Epithelial cell of proximal tubule (primary cell): ENCODE measurements at places on chromosomes 11 and 22.
A peak's percentile ranks its signal among the peaks of the same experiment; 100 is the strongest.

DNA sequence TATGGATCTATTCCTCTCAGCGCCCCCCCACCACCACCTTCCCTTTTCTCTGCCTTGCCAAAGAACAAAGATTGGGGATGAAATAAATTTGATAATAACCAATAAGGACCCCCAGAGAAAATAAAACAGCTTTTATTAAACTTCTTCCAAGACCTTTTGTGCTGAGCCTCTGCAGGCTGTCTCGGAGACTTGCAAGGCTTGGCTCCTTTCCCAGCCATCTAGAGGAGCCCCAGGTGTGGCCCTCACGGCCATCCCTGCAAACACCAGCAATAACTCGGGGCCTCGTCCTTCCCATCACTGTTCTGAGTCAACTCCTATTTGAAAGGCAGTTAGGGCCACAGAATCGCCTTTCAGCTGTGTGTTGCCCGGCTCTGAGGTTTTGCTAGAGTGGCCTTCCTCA is 51.2 kb upstream of the LMO1 start:
- DNase-seq, result no peak

- no peak for DNase-seq
Measured at GRCh38 chr11:22317656-22318055, 20.5 kb upstream of the SLC17A6 start.

DNA sequence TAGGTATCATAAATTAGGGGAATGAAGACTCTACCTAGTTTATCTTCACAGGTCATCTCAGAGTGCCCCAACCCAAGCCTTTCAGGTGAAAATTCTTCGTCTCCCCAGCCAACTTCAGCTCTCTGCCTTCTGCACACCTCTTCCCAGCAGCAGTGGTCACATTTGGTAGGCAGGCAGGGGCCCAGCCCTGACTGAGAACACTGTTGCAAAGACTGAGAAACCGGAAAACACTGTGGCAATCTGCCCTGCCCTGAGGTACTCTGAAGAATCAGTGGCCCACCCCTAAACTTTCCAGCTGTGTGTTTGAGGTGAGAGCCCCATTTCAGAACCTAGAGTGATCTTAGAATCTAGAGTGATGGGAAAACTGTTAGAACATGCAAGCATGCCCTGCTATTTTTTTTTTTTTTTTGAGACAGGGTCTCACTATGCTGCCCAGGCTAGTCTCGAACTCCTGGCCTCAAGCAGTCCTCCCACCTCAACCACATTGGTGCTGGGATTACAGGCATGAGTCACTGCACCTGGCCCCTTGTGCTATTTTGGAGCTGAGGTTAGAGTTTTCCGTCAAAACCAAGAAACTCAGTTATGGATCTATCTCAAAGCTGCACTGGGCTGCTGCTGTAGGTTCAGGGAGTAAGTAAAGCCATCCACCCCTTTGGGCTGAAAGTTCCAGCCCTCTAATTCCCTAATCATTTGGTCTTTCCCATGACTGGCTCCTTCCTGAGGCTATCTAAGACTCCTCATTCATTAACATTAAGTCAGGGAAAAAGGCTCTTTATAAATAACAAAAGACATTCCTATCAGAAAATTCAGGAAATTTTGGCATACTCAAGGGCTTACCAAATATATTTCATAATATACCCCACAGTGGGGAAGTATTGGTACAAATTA is 1.7 kb upstream of the LDHA start:
- DNase-seq, result no peak

- no peak for DNase-seq
Measured at GRCh38 chr11:113161711-113162591, 152.4 kb upstream of the TTC12 start.

DNA sequence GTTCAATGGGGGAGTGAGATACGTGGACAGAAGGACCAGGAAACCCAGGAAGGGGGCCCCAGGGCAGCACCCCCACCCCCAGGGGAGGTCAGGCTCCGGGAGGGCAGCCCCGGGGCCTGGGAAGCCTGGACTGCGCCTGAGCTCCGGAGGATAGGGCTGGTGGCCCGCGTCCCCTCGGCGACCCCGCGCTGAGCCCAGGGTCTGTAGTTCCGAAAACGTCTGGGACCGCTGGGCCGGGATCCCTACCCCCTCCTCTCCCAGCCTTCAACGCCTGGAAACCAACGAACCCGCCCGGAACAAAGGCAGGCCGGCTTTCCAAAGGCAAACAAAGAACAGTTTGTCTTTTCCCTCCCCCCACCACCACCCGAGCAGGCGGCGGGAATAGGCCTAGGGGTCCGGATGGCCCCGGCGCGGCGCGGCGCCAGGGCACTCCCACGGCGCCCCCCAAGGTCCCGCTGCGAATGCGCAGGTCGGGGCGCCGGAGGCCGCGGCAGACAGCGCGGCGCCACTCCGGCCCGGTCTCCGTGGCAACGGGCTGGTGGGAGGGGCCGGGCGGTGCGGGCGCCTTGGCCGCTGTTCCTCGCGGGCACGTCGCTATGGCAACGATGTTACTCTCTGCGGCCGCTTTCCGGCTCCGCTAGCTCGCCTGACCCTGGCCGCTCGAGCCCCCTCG is 58.5 kb downstream of the IGLL1 start:
- no peak for DNase-seq

- peak; percentile 37 for DNase-seq
Measured at GRCh38 chr11:102446606-102447005, 6.0 kb downstream of the TMEM123 start.

- DNase-seq, result no peak
Measured at GRCh38 chr22:46156031-46156430, 5.7 kb downstream of the PPARA start.

DNA sequence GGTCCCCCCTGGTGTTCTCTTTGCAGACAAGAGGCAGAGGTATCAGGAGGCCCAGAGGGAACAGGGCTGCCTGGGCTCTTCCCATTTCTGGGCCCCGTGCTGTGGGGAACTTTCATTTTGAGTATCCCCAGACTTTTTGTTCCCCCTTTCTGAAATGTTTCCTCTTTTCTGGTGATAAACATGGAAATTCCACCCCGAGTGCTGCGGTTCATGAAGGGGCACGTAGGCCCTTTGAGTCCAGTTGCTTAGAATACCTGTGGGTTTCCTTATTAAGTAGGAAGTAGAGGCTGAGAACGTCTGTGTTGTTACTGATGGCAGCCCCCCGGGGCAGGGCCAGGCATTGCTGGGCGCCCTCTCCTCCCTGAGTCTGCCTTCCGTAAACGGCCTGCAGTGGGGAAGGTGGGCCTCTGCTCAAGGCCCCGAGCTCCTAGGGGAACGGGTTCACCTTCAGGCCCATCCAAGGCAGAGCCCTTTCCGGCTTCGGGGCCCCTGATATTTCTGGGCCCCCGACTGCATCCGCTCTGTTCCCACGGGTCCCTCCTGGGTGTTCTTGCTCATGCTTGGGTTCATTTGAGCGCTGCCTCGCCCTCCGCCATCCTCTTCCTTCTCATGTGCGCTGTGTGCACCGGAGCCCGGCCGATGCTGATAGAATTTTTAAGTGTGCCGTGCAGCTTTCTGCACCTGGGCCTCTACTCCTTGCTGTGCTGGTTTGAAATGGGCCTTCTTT is 12.0 kb downstream of the TBC1D22A start:
- DNase-seq, result no peak

- DNase-seq, result no peak
Measured at GRCh38 chr11:6298605-6299004, 21.7 kb downstream of the CAVIN3 start.

DNA sequence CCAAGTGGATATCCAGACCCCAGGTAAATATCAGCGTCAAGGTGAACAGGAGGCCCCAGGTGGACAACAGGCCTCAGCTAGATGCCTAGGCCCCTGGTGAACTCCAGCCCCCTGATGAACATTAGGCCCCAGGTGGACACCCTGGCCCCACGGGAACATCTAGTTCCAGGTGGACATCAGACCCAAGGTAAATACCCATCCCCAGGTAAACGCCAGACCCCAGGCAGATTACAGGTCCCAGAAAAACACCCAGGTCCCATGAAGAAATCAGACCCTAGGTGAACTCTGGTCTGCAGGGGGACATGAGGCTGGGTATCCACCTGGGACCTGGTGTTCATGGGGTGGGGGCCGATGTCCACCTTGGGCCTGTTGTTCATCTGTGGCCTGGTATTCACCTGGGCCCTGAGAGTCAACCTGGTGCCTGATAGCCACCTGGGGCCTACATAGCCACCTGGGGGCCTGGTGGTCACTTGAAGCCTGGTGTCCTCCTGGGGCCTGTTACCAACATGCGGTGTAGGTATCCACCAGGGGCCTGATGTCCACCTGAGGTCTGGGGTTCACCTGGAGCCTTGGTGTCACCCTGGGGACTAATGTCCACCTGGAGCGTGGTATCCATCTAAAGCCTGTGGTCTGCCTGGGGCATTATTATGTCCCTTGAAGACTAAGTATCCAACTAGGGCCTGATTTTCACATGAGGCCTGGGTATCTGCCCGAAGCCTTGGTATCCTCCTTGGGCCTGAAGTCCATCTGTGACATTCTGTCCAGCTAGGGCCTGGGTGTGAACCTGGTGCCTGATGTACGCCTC is 56.8 kb upstream of the SEPTIN5 start:
- no peak for DNase-seq

DNA sequence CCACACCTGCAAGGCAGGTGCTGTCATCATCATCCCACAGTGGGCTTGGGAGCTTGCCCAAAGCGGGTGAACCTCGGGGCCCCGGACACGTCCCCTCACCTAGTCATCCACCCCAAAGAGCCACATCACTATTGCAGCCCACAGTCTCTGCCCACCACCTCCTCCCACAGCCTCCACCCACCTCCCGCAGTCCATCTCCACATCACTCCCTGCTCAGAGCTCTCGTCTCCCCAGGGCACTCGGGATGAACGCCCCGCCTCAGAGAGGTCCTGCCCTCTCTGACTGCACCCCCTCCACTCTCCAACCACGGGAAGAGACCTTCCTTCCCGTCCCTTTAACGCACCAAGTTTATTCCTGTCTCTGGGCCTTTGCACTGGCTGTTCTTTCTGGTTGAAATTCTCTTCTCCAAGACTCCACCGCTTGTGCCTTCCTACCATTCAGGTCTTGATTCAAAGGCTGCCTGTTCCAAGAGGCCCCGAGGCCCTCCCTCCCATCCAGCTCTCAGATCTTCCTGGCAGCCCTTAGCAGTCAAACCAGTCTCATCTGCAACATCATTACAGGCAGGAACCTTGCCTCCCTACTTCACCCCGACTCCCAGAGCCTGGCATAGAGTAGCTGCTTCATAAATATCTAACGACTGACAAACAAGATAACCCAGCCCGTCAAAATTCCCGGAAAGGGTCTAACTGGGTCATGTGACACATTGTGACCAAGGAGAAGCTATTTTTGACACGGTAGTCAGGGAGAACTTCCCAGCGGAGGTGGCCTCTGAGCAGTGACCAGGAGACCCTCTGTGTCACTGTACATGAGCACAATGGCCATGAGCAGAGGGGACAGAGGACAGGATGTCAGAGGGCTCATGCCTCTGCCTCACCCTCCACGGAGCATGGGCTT is 11.1 kb downstream of the KCNJ4 start:
- no peak for DNase-seq

DNA sequence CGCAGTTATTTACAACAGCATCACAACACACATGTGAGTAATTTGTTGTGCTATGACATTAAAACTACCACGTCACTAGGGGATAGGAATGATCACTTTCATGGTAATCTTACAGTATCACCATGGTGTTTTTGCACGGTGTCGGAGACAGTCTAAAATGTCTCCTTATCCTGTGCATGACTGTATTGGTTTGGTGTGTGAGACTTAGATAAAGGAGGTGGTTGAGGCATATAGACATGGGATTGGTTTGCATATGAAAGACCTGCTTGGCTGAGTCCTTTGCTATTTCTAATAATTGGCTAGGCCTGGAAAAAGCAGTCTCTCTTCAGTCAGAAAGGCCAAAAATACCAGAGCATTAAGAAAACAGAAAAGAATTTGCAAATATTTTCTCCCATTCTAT is 30.2 kb downstream of the MSANTD4 start:
- DNase-seq, result no peak

DNA sequence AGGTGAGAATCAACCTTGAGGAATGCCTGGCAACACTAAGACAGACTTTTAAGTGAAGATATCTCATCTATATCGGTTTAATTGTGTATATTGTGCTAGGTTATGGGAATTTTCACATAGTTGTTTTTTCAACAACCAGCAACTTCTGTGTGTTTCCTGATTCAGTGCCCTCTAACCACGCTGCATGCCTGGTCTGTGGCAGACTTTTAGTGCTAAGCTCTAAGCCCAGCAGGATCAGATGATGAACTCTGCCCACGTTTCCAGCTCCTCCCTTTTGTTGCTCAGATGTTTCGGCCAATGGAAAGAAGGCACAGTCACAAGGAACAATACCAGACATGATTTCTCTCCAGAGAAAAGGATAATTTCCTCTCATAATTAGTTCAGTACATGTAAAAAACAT is 1.4 kb upstream of the VWA5A start:
- DNase-seq, result peak; percentile 18

DNA sequence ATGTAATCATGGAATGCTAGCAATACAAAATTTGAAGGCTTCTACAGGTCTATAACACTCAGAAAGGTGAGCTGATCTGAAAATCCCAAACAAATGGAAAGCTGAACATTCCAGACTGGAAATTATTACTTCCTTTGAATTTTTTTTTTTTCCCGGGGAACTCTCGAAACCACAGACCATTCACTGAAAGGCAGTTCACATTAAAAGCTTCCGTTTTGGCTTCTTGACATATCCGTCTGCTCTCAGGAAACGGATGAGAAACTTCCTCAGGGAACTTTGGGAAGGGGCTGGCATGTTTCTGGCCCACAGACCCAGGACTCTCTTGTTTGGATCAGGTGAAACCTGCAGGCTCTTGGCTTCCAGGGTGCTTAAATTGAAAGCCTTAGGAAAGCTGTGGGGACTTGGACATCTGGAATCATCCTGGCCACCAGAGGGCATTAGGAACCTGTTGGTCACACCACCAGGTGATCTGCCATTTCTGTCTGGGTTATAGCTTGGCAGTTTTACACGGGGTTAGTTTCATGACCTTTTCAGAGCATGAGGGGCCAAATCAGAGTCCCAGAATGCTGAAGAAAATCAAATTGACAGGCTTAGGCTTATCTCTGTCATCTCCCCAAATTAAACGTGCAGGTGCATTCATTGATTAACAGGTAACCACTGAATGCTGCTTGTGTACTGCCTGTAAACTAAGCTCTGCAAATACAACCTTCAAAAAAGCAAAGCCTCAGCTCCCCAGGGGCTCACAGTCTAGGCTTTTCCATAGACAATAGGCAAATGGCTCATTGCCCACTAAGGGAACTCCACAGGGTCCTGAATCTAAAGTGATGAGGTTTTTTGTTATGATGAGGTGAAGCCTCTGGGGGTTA is 22.7 kb upstream of the GRAMD1B start:
- peak; percentile 27 for DNase-seq
